Astrocyte of the hippocampus (primary cell): ENCODE measurements at places on chromosomes 11 and 22.

DNA sequence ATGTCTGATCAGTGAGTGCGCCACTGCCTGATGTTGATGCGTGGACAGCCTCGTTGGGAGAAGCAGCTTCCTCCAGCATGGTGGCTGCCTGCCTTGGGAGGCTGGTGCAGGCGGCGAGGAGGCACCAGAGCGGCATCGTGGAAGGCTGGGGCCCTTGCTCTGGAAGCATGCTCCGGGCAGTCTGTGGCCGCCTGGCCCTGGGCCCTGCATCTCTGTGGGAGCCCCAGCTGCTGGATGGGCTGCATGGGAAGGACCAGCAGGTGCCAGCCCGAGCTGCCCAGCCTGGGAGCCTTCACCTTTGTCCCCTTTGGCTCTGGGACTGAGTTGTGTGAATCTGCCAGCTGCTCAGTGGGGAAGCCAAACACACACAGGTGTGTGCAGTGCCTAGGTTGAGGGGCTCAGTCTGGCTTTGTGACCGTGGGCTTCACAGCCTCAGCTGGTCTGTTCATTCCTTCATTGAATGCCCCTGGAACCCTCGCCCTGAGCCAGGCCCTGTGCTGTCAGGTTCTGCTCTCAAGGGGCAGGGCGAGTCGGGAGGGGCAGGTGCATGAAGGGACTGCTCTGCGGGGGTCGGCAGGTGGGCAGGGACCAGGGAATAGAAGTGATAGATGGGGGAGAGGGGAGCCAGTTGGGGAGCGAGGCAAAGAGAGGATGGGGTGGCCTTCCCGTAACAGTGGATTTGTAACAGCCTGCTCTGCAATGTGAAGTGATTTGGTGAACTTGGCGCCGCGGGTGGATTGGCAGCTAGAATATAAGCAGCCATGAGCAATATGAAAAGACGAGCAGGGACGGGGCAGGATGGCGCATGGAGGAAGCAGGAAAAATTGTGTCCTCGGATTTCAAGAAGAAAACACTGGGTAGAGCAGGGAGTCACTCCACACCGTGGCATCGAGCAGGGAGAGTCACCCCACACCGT is 354.2 kb downstream of the TBC1D22A start:
- DNase-seq: no peak

DNA sequence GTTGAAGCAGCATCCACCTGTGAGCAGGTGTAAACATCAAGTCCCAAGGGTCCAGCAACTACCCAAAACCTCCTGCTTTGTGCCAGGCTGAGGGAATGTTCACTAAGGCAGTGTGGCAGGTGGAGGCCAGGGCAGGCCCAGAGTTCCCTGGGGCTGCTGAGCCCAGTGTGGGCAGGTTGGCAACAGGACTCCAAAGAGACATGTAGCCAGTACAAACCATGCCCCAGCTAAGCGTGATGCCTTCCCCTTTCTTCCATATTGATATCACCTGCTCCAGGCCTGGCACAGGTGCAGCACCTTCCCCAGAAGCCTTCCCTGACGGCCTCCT is 30.0 kb upstream of the SCUBE2 start:
- DNase-seq: no peak

DNA sequence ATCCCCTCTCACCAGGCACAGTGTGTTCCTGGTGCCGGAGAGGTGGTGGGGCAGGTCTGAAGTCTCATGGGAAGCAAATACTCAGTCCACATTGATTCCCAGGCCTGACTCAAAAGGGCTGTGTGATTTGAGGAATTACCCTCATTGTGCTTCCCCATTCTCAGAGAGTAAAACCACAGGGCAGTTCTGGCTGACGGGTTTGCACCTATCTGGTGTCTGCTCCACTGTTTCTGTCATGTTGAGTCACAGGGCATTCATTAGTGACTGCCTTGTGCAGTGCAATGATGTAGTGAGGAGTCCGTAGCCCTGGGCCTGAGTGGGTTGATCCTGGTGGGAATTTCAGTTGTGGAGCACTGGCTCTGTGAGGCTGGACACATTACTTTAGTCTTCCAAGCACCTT is 85.2 kb upstream of the ARHGAP20 start:
- peak; percentile 51 for DNase-seq

DNA sequence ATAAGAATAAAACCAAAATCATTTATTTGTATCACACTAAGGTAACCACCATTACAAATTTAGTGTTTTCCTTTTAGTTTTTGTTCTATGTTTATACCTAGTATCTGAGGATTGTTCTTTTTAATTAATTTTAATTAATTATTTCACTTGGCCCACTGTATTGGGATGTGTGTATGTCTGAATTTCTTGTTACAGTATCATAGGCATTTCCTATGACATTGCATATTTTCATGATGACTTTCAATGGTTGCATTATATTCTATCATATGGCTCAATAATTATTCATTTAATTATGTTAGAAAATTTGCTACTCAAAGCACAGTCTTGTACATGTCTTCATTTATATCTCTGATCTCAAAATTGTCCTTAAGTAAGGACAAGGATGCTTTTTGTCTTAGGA is 41.0 kb downstream of the C11orf71 start:
- DNase-seq: no peak

- DNase-seq: no peak
Measured at GRCh38 chr22:18905540-18906409, at the start of gene DGCR6. Gene DGCR6, plus strand, starts transcription at chr22:18906320. Its CDS starts 55 bp downstream, at chr22:18906375.

DNA sequence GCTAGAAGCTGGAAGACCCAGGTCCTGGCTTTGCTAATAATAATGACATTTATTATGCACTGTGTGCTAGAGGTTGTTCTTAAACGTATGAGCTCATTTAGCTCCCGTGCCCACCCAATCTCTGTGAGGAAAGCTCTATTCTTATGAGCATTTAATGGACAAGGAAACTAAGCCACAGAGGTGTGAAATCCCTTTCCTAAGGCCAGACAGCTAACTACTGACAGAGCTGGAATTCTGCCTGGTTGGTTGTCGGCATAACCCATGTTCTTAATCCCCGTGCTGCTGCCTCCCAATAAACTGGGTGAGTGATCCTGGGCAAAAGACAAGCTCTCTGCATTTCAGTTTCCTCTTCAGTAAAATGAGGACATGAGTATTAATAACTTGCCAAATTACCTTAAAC is 49.4 kb downstream of the SNX19 start:
- peak; percentile 37 for DNase-seq
